ENCODE measurements at places on chromosomes 11 and 22. TPM values are rescaled to one million over a fixed set of nuclear protein-coding genes. Genes with fewer than 3 reads are reported as not detected.

CFAP300 gene
- polyA plus RNA-seq: 0.65 TPM

ESAM gene
- 47.2 TPM for polyA plus RNA-seq

SPI1 gene
- polyA plus RNA-seq: 6.7 TPM

GGT5 gene
- polyA plus RNA-seq: 67.4 TPM

CKAP5 gene
- polyA plus RNA-seq: 9.6 TPM

POU2AF1 gene
- polyA plus RNA-seq: 0.30 TPM

EMID1 gene
- polyA plus RNA-seq: 0.22 TPM

POU2AF3 gene
- 2.0 TPM for polyA plus RNA-seq

CALCA gene
- polyA plus RNA-seq: not detected

IGSF9B gene
- polyA plus RNA-seq: 6.7 TPM

OR8A1 gene
- polyA plus RNA-seq: not detected

APOL4 gene
- 3.6 TPM for polyA plus RNA-seq
